ENCODE measurements at places on chromosomes 13 and 19. TPM values are rescaled to one million over a fixed set of nuclear protein-coding genes. Genes with fewer than 3 reads are reported as not detected.

The KIR2DL1 gene
- total RNA-seq, result not detected

The KLHL1 gene
- total RNA-seq, result 0.26 TPM

The ZNF221 gene
- total RNA-seq, result 14.6 TPM

The TRMT1 gene
- 16.5 TPM for total RNA-seq

The TNFSF11 gene
- 0.26 TPM for total RNA-seq

The PSG4 gene
- 0.11 TPM for total RNA-seq

The DGKH gene
- total RNA-seq, result 36.4 TPM

The PPP1R13L gene
- total RNA-seq, result 7.7 TPM

The OSCAR gene
- 0.21 TPM for total RNA-seq

The WASF3 gene
- total RNA-seq, result 9.0 TPM

The ZNF844 gene
- total RNA-seq, result 24.7 TPM

The PIBF1 gene
- 74.2 TPM for total RNA-seq

The NTF4 gene
- total RNA-seq, result 2.5 TPM

The SLITRK6 gene
- total RNA-seq, result 75.8 TPM

The GPC5 gene
- total RNA-seq, result 5.0 TPM

The FREM2 gene
- 21.5 TPM for total RNA-seq

The PDS5B gene
- 158 TPM for total RNA-seq

The MYPOP gene
- 1.3 TPM for total RNA-seq

The KL gene
- total RNA-seq, result 6.0 TPM

Data from urinary bladder (tissue), 4 donors.